Urothelium cell line (cell line): ENCODE measurements at places on chromosomes 1 and 21.

DNA sequence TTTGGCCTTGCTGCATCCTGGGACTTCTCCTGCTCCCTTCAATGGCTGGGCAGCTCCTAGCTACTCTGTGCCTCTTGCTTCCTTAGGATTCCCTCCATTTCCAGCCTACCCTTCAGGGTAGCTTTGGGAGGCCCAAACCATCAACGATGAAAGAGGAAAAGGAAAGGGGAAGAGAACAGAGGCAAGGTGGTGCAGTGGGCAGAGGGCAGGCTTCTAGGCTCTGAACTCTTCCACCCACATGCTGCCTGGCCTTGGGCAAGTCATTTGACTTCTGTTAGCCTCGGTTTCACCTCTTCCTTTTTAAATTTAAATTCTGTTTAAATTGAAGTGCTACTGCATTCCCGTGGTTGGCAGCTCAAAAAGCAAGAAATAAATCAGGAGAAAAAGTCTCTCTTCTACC lies 5.7 kb upstream of the PPM1J start:
- no peak for DNase-seq

GRCh38 chr1:56370513-56370912 lies 208.8 kb downstream of the PLPP3 start:
- no peak for DNase-seq

DNA sequence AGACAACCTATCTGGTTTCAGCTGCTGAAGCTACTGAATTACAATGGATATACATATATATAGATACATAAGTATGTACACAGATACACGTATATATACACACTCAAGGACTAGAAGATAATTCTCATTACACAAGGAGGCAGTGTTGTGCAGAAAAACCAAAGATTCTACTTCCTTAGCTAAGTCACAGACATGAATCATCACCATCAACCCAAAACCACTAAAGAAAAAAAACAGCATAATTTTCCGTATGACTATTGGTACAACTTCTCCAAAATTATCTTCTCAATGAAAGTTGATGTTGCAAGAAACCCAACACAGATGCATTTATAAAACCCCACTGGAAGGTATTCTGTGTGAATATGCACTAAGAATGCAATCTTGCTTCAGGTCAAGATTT lies 36.8 kb upstream of the RPF1 start:
- peak; percentile 62 for DNase-seq

DNA sequence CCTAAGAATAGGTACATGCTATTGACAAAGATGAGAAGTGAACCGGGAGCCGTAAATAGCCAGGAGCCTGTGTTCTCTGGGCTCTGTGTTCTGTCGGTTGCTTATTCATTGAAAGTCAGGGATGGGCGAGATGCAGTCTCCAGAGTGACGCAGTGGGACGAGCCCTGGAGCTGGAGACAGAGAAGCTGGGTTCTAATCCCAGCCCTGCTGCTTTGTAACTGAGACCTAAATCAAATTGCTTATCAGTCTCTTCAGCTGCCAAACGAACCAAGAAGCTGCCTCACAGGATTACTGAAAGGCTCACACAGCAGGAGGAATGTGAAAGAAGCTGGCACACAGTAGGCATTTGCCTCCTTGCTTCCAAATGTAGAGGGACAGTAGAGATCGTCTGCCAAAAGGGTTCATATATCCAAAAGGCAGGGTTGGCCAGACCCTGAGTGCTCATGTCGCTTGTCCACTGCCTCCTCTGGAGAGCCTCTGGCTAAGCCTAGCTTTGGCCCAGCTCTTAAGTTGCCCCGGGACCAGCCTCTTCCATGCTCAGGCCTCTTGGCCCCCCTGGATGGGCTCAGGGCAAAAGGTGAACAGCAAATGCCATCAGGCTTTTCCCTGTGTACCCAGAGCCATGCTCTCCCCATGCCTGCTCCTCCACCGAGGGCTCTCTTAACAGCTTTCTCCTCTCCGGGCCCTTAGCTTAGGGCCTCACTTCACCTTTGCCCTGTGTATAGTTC lies 134.2 kb upstream of the IPO9 start:
- no peak for DNase-seq

DNA sequence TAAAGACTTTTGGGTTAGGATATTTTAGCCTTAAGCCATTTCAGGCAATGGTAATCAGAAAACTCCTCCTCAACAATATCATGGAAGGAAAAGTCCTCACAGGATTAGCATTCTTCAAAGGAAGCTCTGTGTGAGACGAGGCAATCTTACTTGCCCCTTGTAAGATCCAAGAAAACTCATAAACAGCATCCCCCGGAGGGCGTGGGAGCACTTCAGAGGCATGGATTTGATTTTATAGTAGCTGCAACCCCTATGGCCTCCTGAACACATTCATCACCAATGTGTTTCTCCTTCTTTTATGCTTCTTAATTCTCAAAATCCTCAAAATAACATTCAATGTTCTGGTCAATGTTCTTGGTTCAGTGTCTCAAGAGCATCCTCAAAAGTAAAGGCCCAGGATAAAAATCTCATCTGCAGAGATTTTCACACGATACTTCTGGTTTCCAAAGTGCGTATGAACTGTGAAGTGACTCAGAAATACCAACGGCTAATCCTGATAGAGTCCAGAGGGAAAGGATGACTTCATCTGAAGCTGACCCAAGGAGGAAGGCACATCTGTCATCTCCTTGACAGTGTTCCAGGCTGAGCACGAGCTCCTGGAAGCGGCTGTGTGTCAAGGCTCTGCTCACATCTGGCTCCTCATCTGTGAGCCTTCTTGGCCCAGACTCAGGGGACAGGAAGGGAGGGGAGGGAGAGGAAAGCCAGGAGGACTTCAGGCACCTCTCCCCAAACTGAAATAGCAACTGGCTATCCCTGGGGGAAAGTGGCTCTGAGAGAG lies 49.3 kb upstream of the PSEN2 start:
- peak; percentile 82 for DNase-seq

- DNase-seq = no peak
These were observed 67.5 kb upstream of the DUSP10 start for GRCh38 chr1:221809091-221810029.

DNA sequence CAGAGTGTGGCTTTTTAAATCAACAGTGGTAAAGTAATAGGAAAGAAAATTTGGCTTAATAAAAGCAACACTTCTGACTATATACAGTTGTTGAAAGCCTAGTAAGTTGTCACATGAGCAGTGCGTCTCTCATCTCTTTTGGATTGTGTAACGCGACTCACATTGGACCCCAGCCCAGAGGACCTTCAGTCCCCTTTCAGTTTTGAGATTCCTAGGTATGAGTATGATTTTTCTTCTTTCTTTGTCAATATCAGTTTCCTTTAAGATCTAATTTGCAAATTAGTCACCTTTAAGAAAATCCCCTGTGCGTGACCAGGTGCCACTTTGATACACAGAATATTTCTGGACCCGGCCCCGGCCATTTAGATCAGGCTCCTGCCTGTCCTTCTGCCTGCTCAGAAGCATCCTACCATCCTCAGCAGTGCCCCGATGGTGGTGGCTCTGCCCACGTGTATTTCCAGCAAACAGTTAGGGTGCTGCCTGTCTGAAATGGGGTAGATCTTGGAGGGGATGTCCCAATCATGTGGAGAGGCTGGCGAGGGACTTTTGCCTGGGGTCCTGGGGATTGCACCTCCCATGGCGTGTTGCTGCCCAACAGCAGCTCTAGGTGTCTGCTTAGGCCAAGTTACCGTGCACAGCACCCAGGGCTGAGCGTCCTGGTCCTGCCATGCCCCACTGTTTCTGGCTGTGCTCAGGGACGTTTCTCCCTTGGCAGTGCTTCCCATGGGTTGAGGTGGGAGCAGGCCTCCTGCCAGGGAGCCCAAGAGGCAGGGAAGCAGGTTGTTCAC lies 21.1 kb downstream of the SNAP47 start:
- DNase-seq = no peak

GRCh38 chr1:202107801-202108731 lies 14.7 kb upstream of the GPR37L1 start:
- DNase-seq = no peak

DNA sequence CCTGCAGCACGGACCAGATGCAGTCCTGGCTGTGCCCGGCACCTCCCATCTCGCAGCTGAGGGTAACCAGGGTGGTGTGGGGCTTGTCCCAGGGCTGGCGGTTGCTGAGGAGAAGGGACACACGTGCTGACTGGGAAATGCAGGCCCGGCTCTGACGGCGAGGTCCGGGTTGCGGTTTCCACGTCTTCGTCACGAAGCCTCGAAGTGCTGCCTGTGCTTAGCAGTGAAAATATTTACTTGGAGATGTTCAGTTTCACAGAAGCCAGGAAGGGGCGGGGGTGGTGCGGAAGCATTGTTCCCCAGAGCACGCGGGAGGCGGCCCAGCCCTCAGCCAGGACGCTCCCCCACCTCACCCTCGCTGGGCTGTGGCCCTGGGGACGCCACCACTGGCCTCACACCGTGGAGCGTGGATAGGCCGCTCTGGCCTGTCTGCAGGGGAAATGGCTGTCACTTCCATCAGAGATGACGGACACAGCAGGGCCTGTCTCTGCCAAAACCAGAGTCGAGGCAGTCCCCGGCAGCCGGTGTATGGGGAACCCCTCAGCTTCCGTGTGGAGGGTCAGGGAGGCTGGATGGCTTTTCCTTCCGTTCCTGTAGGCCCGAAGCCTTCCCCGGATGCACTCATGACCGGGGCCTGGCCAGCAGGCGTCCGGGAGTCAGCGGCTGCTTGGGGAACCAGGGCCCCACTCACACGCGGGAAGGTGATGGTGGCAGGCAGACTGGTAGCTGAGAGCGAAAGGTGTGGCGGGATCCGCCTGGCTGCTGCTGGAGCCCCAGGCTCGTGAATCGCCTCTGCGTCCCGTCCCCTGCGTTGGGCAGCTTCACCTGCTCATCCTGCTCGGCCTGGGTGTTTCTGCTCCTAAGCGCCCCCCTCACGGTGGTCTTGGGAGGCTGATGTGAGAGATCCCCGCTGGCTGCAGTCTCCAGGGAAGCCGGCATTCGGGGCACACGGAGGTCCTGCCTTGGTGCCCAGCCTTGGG lies 14.7 kb upstream of the POFUT2 start:
- DNase-seq = no peak

- no peak for DNase-seq
These were observed at the start of gene VAV3 for GRCh38 chr1:107965110-107965991. Gene VAV3, minus strand, starts transcription at chr1:107965180. Its CDS starts 311 bp downstream, at chr1:107964869.

DNA sequence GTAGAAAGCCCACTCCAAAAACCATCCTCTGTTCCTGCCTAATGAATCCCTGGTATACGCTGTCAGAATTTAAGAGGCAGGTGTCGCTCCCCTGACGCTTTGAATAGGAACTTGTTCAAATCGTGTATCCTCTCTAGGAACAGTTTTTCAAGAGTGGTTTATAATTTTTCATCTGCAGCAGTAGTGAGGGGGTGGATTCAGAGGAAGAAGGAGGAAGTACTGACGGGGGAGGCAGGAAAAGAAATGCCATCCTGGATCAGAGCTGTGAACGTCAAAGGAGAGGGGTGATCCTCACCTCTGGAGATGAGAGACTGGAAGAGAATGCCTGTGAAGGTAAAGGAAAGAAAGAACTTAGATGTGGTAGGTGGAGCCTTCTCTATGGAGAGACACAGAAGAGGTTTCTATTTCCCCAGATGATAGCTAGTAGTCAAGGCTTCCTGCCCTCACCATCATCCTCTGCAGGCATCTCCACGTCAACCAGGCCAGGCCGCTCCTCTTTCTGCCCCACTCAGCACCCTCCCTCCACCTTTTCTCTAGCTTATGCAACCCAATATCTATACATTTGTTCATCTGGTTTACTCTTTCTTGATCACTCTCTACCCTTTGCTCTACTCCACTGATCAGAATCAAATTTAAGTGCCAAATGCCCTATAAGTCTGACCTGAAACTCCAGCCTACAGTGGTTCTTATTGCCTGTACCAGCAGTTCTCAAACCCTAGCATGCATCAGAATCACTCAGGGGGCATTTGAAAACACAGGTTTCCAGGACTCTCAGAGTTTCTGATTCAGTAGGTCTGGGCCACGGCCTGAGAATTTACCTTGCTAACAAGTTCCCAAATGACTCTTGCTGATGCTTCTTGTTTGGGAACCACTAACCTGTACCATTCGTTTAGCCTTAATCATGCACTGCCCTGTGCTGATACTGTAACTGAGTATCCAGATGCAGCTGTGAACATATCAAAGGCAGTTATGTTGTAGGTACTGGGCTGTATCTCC lies 13.1 kb upstream of the BCL9 start:
- DNase-seq = no peak

DNA sequence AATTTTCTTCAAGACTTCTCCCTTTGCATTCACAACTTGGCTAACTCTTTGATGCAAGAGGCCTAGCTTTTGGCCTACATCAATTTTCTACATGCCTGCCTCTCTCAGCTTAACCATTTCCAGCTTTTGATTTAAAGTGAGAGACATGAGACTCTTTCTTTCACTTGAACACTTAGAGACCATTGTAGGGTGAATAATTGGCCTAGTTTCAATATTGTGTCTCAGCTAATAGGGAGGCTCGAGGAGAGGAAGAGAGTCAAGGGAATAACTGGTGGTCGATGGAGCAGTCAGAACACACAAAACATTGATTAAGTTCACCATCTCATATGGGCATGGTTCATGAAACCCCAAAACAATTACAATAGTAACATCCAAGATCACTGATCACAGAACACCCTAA lies 225.5 kb downstream of the TPR start:
- no peak for DNase-seq

- no peak for DNase-seq
These were observed 17.2 kb downstream of the JAK1 start for GRCh38 chr1:64948905-64949833.

DNA sequence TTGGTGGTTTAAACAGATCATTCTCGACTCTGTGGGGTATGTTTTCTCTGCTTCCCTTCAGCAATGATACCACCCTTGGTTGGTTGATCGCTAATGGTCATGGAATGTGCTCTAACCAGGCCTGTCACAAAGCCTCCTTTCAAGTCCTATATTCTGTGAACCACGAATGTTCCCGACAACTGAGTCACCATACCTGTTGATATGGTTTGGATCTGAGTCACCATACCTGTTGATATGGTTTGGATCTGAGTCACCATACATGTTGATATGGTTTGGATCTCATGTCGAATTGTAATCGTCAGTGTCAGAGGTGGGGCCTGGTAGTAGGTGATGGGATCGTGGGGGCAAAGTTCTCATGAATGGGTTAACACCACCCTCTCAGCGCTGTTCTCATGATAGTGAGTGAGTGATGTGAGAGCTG lies 10.2 kb upstream of the CAMK2N1 start:
- DNase-seq = peak; percentile 74

DNA sequence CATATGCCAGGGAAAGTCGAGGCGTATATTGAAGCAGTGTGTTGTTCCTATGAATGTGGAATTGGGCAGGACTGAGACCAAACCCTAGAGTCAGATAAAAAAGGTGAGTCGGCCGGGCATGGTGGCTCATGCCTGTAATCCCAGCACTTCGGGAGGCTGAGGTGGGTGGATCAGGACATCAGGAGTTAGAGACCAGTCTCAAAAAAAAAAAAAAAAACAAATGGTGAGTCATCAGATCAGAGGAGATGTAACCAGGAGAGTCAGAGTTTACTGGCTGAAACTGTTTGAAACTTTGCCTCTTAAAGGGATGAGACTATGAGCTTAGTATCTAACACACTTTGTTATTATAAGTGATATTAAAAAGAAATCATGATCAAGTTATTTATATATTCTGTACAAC lies 26.4 kb upstream of the SYCP1 start:
- peak; percentile 64 for DNase-seq
